ENCODE measurements at places on chromosomes 12 and 14.

GRCh38 chr12:84842406-84843013, 70.1 kb downstream of the SLC6A15 start:
- DNase-seq = no peak

GRCh38 chr14:45201905-45202304, 51.1 kb downstream of the MIS18BP1 start:
- no peak for DNase-seq

GRCh38 chr14:103418481-103418818, 33.2 kb downstream of the MARK3 start:
- DNase-seq = no peak

DNA sequence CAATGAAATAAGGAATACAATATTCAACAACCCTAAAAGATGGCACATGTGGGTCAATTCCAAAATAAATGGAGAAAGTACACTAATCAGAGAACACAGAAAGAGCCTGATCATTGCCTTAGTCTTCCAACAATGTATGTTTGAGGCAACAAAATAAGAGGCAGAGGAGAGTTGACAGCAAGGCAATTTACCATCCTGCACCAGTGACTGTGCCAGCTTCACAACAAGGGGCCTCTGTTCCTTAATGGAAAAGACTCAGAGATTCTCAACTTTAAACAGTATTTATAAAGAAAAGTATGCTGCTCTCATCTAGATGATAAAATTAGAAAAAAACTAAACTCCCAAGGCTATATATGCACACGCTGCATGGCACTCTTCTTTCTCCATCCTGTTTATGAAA, 25.9 kb downstream of the EPS8 start:
- DNase-seq = no peak

DNA sequence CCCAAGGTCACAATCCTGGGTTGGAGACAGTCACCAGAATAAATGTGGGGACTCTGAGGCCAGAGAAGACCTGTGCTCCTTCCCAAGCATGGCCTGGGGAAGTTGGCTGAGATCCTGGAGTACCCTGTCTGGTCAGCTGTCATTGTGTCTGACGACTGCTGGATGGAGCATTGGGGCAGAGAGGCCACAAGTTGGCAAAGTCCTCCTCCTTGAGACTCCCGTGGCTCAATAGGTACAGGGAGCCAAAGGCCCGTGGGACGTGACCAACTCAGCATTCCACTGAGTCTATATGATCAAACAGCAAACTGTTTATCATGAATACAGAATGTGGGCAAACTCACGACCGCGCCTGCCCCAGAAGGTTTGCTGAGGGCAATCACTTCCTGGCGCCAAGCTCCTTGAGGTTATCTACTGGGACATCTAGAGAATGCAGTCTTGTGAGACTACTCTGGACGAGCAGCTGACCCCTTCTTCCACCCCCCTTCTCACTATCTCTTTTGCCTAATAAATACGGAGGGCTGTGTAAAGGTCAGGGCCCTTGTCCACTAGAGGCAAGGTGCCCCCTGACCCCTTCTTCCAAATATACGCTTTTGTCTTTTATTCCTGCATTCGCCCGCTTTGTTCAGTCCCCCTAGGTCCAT, 14.3 kb upstream of the SLC10A1 start:
- no peak for DNase-seq

DNA sequence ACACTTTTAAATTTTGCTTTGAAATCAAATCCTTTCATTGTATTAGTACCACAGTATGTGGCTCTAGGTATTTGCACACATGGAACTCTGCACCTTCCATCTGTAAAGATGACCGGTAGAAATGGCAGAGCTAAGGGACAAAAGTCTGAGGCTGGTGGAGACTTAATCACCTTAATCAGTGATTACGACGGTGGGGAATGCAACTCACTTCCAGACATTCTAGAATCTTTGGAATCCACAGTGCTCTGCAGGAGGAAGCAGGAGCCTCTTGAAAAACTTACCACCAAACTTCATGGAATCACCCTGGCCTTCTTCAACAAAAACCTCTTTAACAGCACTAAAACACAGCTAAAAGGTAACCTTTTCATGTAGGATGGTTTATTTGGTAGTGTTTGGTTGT, 3.9 kb upstream of the DACT1 start:
- no peak for DNase-seq

- DNase-seq = no peak
Measured at GRCh38 chr12:47901063-47901717, 3.6 kb downstream of the VDR start.

DNA sequence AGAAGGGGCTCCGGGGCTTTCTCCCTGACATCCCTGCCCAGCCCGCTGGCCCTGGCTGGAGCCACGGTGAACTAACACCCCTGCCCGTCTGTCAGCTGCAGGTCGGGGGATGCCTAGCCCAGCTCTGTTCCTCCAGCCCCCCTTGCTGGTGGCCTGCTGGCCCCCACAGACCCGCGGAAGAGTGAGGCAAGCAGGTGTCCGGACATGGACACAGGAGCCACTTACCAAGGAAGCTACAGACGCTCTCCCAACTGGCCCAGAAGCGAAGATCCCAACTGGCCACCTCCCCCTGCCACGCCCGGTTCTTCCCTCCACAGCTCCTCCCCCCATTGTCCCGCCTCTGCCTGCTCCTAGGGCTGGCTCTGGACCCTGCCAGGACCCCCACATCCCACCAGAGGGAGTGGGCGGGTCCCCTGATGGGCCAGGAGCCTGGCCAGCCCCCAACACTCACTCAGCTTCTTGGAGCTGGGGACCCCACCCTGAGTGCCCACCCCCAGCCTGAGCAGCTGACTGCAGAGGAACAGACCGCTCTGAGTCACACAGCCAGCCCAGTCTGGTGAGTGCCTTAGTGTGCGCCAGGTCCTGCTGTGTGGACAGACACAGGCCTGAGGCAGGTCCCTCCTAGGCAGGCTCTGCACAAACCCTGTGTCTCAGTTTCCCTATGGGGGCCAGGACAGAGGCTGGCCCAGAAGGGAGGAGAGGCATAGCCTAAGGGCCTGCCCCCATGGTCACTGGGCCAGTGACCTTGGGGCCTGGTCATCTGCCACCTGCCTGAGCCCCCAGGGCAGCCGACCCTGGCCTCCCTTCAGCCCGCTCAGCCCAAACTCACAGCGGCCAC, 7.7 kb downstream of the AHNAK2 start:
- DNase-seq = no peak

DNA sequence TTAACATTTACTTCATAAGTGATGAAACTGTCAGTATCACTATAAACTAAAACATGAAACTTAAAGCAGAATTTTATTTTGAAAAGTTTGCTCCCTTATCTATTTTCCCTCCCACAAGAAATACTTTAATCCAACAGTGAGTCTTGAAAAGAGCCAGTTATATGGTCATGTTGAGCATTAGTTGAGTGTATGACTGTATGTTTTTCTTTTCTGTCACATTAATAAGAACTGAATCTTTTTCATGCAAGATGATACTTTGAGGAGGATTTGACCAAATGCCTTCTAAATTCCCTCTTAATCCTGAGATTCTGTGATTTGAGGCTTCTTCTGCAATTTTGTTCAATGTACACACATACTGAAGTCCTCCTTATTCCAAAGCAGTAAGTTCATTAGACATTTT, 33.7 kb upstream of the YARS2 start:
- DNase-seq = no peak

DNA sequence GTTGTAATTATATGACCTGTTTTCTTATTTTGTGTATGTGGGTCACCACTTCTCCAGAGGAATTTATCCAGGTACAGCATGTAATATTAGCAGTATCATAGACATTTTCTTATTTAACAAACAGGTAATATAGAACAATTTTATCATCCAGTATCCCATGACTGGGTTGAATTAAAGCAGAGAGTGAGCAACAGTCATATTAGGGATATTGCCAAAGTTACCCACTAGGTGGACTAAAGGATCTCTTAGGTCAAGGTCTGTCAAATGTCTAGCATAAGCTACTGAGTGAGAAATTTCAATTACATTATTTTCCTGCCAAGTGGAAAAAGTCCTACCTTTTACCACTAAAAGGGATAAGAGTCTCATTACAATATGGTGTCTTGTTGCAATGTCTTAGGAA, 62.1 kb upstream of the TRIM9 start:
- DNase-seq = no peak

GRCh38 chr12:62438098-62438692, 28.4 kb upstream of the MON2 start:
- DNase-seq = peak; percentile 30

- no peak for DNase-seq
Measured at GRCh38 chr12:70332236-70332635, 33.9 kb upstream of the KCNMB4 start.

- DNase-seq = no peak
Measured at GRCh38 chr12:59699421-59700152, 103.8 kb downstream of the SLC16A7 start.

DNA sequence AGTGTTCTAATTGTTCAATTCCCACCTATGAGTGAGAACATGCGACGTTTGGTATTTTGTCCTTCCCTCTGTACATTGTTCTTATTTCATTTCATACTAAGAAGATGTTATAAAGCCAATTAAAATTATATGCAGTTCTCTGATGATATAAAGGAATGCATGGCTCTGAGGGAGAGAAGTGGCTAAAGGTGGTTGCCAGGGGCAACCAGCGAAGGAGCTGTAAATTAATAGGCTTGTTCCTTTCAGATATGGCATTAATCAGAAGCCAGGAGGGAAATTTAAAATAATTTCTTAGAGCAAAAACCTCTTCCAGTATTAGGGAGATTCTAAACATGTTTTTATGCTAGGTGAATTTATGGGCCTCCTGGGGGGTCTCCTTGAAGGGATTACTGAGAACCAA, 227.8 kb downstream of the TMEM117 start:
- no peak for DNase-seq

DNA sequence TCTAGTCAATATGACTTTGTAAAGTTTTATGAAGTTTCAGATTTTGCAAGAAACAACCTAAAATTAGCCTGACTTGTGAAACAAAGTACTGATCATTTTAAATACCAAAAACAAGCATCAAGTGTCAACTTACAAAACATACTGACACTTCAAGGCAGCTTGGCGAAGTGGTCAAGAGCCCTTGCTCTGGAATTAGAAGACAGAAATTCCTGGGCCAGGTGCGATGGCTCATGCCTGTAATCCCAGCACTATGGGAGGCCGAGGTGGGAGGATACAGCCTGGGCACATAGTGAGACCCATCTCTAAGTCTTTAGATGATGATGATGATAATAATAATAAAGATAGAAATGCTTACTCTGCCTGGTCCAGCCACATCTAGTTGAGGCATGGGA, 45.4 kb upstream of the NR2C1 start:
- DNase-seq = no peak

GRCh38 chr12:70661466-70662161, 24.4 kb upstream of the PTPRB start:
- no peak for DNase-seq

DNA sequence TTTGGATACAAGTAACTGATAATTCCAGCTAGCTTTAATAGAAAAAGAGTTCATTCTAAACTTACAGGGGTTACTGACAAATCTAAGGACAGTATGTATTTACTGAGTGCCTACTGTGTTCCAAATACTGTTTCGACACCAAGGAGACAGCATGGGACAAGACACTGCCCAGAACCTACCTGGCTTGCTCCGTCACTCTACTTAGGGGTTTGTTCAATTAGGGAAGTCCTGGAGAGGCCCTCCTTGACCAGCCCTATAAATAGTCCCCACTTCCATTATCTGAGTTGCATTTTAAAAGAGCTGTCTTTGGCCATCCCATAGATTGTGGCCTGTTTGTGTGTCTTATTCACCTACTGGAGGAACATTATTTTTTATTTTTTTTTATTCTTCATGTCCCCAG, 129.5 kb upstream of the ATF1 start:
- no peak for DNase-seq

GRCh38 chr14:64541261-64541971, 875 bp downstream of the HSPA2 start:
- DNase-seq = no peak

DNA sequence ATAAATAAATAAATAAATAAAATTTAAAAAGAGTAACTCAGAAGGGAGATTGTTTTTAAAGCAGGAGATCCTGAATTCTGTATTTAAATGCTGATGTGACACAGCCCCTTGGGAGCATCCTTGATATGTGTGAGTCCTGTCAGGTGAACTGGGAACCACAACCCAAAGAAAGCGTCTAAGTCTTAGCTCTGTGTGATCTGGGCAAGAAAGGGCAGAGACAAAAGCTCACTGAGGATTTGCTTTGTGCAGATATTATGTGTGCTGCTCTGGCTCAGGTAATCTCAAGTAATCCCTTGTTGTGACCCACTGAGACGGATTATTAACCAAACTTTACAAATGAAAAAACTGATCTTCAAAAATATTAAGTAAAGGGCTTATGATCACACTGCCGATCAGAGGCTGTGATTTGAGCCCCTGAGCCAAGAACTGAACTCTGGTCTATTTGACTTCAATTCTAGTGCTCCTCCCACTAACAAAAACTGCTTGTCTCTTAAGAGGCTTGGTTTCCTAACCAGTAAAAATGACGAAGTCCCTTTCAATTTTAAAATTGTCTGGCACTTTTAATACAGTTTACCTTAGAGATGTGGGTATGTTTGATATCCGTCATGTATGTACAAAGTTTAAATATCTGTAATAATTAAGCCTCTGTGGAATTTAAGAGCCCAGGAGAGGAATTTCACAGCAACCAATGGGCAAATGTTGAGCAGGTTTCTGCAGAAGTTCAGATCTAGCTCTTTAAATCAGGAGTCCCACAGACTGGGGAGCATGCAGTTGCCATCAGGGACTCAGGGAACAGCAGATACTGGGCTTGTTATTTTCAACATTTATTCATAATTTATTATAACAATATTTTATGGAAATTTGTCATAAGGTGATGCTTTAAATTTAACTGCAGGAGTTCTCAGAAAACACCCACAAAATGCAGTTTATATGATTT, 46.1 kb downstream of the CPM start:
- DNase-seq = no peak

DNA sequence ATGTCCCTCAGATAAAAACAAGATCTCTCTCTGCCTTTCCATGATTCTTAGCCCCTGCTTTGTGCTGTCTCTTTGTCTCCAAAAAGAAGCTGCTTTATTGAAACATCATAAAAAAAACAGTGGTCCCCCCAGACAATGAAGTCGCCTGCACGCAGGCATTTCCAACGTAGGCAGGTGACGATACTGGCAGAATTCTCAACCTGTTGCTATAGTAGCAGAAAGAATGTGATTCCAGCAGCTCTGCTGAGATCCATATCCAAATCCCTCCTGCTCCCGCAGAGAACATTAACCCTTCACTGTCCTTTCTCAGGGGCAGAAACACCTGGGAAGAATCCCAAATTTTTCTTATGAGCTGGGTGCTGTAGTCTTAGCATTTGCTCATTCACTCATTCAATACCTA, 84.8 kb downstream of the STON2 start:
- no peak for DNase-seq

Data from stimulated activated CD8-positive, alpha-beta memory T cell treated with anti-CD3 and anti-CD28 coated beads, Interleukin-15, amount 100 ng/mL, for 1 hour (primary cell).